ENCODE measurements at places on chromosomes 4 and X.

DNA sequence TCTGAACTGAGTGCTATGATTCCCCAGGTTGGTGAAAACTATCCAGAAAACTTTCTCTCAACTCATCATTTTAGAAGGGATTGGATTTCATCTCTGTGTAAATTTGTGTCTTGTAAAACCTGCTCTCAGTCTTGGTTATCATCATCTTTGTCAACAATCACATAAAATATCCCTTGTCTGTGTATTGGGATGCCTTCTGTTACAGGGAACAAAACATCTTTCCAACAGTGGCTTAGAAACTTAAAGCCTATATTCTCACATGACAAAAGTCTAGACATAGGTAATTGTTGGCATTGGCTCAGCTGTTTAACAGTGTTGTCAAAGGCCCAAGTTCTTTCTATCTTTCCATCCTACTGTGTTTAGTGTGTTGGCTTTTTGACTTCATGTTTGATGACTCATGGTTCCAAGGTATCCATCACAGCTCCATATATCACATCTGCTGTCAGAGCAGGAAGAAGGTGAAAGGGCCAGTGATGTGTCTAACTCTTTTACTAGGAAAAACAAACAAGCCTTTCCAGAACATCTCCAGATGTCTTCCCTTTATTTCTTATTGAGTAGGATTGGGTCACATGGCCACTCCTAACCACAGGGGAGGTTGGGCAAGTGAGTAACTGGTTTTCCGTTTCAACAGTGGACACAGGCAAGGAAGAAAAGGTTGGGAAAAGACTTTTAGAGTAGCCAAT lies 65.0 kb downstream of the PHEX start:
- DNase-seq = no peak

- no peak for DNase-seq
Measured at GRCh38 chr4:122783301-122784215, 43.1 kb upstream of the FGF2 start.

GRCh38 chr4:71261633-71262121 lies 77.1 kb upstream of the SLC4A4 start:
- DNase-seq = no peak

GRCh38 chrX:102154900-102155805 lies 624 bp downstream of the BEX5 start:
- DNase-seq = no peak

GRCh38 chr4:7425124-7425523 lies 9.6 kb downstream of the PSAPL1 start:
- no peak for DNase-seq

DNA sequence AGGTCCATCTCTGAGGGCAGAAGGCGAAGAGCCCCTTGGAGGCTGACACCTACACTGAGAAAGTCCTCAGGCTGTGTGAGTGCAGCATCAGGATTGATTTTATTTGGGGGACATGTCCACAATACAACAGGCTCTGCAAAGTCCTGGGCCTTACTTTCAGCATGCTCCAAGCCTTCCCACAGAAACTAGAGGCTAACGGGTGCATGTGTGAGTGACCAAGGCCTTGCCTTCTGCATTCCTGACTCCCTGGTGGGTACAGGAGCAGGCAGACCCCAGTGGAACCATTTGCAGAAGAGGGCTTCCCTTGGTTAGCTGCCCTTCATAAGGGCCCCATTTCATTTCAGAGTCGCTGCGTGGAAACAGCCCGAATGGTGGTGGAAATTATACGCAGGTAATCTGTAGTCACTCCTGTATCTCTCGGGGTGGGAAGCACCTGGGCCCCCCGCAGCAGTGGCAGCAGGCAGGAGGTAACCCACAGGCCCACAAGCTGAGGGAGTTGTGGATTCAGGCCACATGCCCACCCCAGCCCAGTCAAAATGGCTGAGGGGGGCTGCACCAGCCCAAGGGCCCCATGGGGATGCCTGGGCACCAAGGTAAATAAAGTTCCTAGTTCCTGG lies 37.7 kb downstream of the NSG1 start:
- no peak for DNase-seq

- DNase-seq = no peak
Measured at GRCh38 chr4:148069086-148069894, 337.4 kb downstream of the ARHGAP10 start.

DNA sequence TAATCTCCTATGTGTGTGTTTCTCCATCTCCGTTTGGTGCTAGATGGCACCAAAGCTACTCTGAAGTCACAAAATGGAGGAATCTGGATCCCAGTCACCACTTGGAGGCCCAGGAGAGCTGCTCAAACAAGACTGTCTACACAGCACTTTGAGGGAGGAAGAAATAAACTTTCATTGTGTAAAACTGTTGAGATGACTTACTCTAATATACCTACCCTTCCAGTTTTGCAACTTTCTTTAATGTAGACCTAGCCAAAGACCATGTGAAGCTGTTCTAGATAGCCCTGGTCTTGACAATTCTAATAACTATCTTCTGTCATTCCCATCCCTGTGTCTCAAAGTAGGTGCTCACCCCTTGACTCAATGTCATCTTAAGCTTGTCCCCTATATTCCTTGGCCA lies 52.8 kb upstream of the TAB3 start:
- no peak for DNase-seq

- peak; percentile 7 for DNase-seq
Measured at GRCh38 chrX:55127692-55128091, 38.9 kb downstream of the PAGE2 start.

GRCh38 chr4:8171984-8172924 lies 13.6 kb upstream of the ABLIM2 start:
- no peak for DNase-seq

GRCh38 chr4:75525910-75526309 lies 11.6 kb downstream of the THAP6 start:
- DNase-seq = no peak

DNA sequence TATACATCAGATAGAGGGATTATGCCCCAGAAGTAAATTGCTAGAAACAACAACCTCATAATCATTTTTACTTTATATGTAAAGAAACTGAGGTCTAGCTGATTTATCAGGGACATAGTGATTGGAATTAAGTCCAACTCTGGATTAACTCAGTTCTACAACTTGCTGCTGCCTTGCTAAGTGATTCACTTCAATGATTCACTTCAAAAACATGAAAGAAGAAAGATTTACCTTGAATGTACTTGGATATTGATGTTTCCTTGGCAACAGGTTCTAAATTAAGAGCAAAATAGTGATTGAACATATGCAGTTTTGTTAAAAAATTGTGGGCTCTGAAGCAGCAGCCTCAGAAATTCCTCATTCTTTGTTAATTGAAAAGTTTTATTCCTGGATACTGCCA lies 99.8 kb upstream of the H2AZ1 start:
- no peak for DNase-seq

DNA sequence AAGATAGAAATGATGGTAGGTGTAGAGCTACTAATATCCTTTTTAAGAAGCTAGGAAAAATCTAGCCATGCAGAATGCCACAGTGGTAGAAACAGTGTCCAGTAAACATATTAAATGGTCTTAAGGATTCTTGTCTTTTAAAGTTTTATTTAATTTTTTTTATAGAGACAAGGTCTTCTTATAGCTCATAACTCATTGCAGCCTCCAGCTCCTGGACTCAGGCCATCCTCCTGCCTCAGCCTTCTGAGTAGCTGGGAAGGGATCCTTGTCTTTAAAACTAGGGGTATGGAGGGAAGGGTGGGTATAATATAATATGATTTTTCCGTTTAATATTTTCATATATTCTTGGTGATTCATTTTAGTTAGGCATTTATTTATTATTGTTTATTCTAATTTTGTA lies 3.8 kb downstream of the TMEM165 start:
- no peak for DNase-seq

DNA sequence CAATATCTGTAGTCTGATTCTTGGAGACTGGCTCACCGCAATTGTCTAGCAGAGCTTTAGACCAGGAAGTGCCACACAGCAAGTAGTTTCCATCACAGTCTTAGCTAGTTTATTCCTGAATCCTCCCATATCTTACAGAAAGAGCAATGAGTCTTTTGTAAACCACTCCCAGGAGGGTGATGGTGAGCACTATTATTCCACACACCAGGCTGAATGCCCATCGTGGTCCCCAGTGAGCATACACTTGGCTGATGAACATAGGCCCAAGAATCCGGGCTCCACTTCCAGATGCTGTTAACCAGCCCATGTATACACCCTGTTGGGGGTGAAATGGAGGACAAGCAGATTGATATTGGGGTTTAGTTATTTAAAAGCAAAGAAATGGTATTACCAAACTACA lies 39.8 kb downstream of the PLK4 start:
- no peak for DNase-seq

GRCh38 chr4:86630629-86631028 lies 36.5 kb downstream of the PTPN13 start:
- no peak for DNase-seq

GRCh38 chr4:73998040-73999011 lies at the start of gene CXCL5:
Gene CXCL5, minus strand, starts transcription at chr4:73998677. Its CDS starts 96 bp downstream, at chr4:73998581.
- no peak for DNase-seq

GRCh38 chrX:16484338-16484737 lies 165.6 kb upstream of the S100G start:
- peak; percentile 74 for DNase-seq

- DNase-seq = no peak
Measured at GRCh38 chrX:55710701-55711100, 6.8 kb upstream of the RRAGB start.

DNA sequence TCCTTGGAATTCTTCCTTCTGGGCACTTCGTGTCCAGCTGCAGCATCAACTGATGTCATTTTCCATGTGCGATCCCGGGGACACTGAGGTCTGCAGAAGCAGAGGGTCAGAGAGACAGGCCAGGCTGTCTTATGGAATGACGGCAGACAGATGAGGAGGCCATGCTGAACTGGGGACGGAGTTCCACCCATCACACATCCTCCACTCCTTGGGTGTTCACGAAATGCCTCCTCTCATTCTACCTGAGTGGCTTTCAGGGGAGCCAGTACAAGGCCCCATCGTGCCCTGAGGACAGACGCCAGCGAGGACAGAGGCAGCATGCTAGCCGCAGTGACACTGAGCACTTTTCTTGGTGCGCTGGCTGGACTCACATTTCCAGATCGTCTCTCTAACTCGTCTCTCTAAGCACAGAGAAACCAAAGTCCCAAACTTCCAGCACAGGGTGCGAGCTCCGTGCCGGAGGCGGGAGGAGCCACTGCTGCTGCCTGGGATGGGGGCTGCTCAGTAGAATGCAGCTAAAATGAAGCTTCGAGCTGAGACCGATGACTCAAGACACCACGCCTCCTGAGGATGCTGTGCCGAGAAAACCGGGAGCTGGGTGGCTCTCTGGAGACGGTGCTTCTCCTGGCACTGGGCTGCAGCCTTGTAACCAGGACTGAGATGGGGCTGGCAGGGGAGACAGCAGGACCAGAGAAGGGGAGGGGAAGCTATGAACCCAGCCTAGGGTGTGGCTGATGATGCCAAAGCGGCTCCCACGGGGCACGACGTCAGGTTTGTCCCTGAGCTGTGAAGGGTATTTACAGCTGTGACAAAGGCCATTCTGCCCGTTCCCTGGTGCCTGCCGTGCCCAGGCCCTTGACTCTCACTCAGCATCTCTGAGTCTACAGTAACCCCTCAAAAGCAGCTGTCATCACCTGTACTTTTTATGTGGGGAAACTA lies 8.2 kb downstream of the ABLIM2 start:
- no peak for DNase-seq

DNA sequence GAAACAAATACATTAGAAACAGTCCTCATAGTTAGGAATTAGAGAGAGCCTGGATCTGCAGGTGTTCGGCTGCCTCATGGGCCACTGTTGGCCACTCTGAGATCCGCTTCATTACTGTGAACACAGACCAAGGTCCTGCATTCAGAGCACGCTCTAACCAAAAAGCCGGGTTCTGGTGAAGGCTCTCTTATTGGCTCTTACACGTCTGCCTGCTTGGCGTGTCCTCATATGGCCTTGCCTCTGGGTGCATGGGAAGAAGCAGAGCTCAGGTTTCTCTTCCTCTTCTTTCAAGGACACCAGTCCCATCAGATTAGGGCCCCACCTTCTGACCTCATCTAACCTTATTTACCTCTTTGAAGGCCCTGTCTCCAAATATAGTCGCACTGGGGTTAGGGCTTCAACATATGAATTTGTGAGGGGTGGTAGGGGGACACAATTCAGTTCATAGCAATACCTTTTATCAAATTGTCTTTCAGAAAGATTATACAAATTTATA lies 37.1 kb upstream of the ELF2 start:
- peak; percentile 90 for DNase-seq

- DNase-seq = peak; percentile 90
Measured at GRCh38 chr4:8267077-8267476, 2.5 kb upstream of the HTRA3 start.

DNA sequence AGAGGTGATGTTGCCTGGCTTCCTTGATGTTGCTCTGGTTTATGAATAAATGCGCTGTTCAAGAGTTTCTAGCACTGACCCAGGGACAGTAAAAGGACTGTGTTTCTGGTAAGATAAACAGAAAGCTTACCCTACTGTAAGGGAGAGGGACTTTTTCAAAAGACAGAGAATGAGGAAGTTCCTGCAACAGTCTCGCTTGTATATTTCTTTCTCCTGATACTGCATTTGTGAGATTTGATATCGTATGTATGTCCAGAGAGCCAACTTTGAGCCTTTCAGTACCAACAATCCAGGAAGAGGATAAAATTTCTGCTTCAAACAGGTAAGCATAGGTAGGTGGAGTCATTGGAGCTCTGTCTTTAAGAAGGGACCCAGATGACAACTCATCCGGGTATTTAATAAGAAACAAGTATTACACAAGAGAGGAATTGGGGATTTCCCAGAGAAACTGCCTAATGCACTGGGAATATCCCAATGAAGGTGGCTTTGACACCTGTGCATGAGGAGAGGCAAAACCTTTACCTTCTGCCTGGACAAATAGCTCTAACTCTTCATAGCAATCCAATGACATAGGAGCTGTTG lies 773 bp downstream of the DAPP1 start:
- DNase-seq = peak; percentile 72

Measured in suppressor macrophage (primary cell).